ENCODE measurements at places on chromosomes 2 and 18. TPM values are rescaled to one million over a fixed set of nuclear protein-coding genes. Genes with fewer than 3 reads are reported as not detected.

DNA sequence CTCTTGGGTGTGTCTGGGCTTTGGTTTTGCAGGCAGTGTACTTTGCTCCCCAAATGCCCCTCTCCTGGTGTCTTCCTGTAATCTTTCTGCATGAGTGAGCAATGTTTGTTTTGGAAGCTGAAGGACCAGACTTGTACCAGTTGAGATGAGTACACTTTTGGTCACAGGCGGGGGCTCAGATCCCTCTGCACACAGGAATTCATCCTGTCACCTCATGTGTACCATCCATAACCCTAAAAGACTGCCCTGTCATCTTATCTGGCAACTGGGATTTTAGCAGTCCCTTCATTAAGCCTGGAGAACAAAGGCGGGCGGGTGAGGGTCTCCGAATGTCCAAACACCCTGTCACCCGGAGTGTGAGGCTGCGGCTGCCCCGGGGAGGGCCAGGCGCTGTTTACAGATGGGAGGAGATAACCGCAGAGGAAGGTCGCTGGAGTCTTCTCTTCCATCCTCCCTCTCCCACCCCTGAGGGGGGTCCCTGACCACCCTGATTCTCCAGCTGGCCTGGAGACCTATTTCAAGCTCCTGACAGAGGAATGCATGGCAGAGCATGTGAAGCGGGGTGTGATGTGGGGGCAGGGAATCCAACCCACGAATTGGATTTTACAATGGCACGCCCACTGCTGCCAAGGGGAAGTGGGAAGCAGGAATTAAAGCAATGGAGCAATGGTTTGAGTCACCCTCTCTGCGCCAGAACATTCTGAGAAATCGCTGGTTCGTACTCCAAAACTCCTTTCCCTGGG lies 158.2 kb upstream of the MYCN start:
- DNase-seq: no peak

GRCh38 chr2:137115081-137115794 lies 349.9 kb downstream of the THSD7B start:
- no peak for DNase-seq

MGAT4A gene
- total RNA-seq: 19.3 TPM

DNA sequence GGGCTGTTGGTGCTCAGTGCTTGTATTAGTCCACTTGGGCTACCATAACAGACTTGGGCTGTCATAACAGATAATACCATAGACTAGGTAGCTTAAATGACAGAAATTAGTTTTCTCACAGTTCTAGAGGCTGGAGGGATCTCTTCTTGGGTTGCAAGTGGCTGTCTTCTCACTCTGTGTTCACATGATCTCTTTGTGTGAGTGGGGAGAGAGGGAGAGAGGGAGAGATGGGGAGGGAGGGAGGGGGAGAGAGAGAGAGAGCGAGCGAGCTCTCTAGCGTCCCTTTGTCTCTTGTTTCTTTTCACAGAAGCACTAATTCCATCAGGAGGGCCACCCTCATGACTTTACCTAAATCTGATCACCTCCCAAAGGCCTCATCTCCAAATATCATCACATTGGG lies 4.5 kb upstream of the XRCC5 start:
- no peak for DNase-seq

DNA sequence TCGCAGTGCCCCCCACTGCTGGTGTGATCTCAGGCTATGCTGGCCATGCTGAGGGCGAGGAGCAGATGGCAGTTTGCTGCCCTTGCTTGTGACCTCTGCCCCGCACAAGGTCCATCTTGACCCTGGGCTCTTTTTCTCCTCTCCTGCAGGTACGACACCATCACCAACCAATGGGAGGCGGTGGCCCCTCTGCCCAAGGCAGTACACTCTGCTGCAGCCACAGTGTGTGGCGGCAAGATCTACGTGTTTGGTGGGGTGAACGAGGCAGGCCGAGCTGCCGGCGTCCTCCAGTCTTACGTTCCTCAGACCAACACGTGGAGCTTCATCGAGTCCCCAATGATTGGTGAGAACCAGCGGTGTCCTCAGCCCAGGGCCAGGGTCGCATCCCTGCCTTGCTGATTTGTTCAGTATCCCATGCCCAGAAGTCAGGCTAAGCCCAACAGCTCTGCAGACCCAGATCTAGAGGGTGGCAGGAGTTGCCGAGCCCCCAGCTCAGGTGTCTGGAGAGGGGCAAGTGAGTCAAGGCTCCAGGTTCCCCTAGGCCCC lies 223.8 kb downstream of the ATAD2B start:
- no peak for DNase-seq

GRCh38 chr2:85212841-85213240 lies 79.6 kb downstream of the TCF7L1 start:
- DNase-seq: no peak

- no peak for DNase-seq
Measured at GRCh38 chr18:46750626-46751025, 6.2 kb downstream of the ST8SIA5 start.

WDR7 gene
- total RNA-seq: 21.8 TPM

DNA sequence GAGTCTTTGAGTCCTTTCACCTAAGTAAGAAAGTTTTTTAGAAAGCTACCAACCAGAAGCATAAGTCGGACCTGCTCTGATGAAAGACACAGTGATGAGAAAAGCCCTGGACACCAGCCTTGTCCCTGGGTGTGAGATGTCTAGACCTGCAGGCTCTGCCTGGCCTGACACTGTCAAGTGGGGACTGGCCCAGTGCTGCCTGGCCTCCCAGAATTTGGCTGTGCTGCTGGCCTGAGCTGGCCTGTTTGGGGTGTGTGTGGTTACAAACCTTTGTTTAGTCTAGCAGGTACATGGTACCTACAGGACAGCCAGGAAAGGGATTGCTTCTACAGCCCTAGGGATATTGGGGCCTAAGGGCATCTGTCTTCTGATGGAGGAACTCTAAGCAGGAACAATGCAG lies 48.3 kb downstream of the ASB1 start:
- no peak for DNase-seq

TUBB8B gene
- total RNA-seq: not detected

METAP1D gene
- total RNA-seq: 6.7 TPM

DNA sequence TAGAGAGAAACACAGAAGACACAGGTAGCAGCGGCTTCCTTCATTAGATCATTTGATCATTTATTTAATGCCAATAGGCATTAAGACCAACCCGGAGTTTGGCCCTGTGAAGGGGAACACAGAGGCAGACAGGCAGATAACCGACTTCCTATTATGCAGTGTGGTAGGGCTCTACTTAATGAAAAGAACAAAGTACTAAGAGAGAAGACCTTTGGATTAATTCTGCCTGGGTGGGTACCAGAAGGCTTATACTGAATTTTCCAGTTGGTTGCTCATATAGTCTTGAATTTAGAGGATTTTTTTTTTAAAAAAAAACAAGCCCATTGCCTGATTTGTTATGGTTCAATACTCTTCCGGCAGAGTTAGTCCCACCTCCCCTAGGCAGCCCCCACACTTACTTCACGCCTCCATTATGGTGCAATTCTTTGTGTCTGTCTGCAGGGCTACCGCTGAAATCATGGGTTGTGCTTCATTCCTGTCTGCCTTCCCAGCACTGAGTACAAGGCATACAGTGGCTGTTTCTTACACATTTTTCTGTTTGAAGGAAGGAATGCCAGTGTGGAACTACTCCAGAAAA lies 244.3 kb upstream of the APCDD1 start:
- no peak for DNase-seq

DNA sequence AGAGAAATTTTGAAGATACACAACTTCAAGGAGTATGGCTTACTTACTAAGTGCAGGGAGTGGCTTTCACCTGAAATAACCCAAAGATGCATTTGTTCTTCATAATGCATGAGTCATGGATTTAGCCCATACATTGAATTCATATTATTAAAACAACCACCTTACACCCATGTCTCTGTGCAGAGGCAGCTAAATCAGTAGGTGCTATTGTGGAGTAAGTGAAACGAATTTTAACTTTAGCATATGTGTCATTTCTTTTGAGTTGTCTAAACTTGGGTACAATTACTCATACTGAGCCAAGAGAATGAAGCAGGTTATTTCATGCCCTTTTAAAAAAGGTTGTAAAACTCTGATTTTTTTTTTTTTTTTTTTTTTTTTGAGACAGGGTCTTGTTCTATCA lies 11.0 kb upstream of the ANKRD29 start:
- no peak for DNase-seq
